ENCODE measurements at places on chromosomes 1 and 21. TPM values are rescaled to one million over a fixed set of nuclear protein-coding genes. Genes with fewer than 3 reads are reported as not detected.

- no peak for DNase-seq
These were observed 36.0 kb downstream of the FAM177B start for GRCh38 chr1:222772996-222773379.

- no peak for DNase-seq
These were observed 37.0 kb upstream of the PDE9A start for GRCh38 chr21:42616446-42616845.

- DNase-seq, result no peak
These were observed 85.0 kb upstream of the KCNJ15 start for GRCh38 chr21:38171723-38172344.

GRCh38 chr1:88327391-88328267 is 356.4 kb upstream of the PKN2 start:
- no peak for DNase-seq

DNA sequence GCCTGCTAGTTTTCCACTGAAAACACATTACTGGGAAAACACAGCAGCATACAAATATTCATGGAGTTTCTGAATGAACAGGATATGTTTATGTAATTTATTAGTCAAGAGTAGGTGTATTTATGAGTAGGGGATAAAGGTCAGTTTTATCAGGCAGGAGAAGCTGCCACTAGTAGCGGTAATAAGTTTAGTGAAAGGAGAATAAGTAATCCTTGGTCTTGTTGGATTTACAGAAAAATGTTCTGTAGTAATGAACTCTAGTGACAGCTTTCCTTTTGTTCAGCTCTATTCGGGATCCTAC is 1.2 kb downstream of the MAST2 start:
- no peak for DNase-seq

- DNase-seq, result no peak
These were observed 788 bp upstream of the TXNIP start for GRCh38 chr1:145997016-145997717.

DNA sequence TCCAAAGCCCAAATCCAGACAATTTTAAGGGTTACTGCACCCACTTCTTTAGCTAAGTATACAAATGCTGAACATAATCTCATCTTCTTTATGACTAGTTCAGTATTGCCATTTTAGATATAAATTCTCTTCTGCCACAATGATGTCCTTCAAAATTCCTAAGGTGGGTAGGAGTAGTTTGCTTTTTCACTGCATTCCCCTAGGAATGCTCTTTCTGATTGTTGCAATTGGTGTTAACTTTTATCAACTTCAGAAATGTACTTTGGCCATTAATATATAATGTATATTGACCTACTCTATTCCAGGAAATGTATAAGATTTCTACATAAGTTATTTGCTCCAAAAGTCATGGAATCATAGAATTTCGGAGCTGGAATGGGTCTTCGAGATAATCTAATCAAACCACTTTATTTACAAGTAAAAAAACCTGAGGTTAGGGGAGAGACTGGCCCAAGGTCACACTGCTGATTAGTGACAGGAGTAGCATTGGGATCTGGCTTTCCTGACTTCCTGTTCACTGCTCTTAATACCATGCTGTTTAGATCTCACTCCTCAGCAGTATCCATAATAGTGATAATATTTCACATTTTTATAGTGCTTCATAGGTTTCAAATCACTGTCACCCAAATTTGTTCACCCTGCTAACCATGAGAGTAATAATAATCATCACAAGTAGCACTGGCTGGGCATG is 46.4 kb upstream of the RASAL2 start:
- no peak for DNase-seq

Gene KRTAP21-2
- not detected for total RNA-seq

Gene SLC35F3
- total RNA-seq, result 0.09 TPM

Gene SMPDL3B
- 0.63 TPM for total RNA-seq

Gene WDR64
- total RNA-seq, result not detected

Gene CRP
- total RNA-seq, result not detected

Gene F5
- 5.0 TPM for total RNA-seq

Gene PCBP3
- total RNA-seq, result 15.3 TPM
